ENCODE measurements at places on chromosomes 7 and 10.

DNA sequence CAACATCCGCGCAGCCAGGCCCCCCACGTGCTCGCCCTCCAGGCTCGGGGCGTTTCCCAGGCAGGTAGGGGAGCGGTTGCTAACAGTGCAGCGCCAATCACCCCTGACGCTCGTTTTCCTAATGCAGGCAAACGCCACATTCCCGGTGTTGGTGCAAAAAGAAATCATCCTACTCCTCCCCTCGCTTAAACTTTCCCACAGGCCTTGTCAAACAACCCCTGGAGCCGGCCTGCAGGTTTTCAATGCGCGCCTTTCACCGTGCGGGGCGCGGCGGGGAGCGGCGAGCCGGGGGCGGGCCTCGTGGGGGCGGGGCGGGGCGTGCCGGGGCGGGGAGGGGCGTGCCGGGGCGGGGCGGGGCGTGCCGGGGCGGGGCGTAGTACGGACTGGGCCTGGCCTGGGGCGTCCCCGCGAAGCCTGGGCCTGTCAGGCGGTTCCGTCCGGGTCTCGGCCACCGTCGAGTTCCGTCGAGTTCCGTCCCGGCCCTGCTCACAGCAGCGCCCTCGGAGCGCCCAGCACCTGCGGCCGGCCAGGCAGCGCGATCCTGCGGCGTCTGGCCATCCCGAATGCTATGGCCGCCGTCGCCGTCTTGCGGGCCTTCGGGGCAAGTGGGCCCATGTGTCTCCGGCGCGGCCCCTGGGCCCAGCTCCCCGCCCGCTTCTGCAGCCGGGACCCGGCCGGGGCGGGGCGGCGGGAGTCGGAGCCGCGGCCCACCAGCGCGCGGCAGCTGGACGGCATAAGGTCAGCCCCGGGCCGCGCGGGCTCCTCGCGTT lies at the start of gene ECHDC3:
TSS of gene ECHDC3 (plus strand) at position 374 of the 770 bp plus-strand sequence. CDS start at position 569, 195 bp downstream.
- no peak for DNase-seq

- no peak for DNase-seq
These were observed 317.9 kb upstream of the NFE2L3 start for GRCh38 chr7:25834050-25834449.

DNA sequence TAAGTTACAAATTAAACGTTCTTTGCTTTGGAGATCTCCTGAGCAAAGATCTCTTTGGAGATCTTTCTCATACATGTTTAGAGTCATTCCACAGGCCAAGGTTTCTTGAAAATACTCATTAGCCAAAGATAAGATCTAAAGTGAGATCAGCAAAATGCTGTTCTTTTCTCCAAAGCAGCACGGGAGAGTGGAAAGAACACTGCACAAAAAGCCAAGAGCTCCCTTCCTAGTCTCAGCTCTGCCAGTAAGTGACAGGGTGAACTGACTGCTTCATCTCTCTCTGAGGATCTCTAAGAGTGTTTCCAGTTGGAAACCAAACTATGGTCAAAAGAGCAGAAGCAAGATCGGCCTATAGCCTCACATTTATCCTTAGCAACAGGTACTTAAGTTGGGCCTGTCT lies 168.4 kb upstream of the ASAH2 start:
- no peak for DNase-seq

DNA sequence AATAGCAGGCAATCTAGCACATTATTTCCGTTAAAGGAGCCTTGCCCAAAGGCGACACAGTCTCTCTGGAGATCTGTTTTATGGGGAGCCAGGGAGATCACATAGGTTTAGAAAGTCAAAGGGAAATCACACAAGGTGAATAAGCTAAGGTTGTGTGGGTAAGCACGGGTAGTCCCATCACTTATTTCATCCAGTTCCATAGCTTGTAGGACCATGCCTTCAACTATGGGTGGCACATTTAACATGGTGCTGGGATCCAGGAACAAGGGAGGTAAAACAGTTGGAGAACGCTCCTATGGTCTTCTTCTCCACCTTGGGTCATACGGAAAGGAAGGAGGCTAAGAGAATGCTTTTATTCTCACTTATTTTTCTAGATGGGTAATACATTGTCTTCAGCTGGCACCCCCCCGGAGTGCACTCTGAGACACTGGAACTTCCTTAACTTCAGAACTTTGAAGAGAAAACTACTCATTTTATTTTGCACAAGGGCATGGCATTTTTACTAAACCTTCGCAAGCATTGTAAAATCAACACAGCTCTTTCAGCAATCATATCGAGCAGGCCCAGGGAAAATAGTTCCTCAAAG lies 435.4 kb downstream of the KIF20B start:
- no peak for DNase-seq
